Activated CD4-positive, alpha-beta T cell treated with anti-CD3 and anti-CD28 coated beads for 36 hours (primary cell): ENCODE measurements at places on chromosomes 6 and 20.

GRCh38 chr20:59221707-59222252, 58.2 kb downstream of the ZNF831 start:
- DNase-seq: no peak

- DNase-seq: no peak
Measured at GRCh38 chr6:20927130-20927860, 393.0 kb downstream of the CDKAL1 start.

DNA sequence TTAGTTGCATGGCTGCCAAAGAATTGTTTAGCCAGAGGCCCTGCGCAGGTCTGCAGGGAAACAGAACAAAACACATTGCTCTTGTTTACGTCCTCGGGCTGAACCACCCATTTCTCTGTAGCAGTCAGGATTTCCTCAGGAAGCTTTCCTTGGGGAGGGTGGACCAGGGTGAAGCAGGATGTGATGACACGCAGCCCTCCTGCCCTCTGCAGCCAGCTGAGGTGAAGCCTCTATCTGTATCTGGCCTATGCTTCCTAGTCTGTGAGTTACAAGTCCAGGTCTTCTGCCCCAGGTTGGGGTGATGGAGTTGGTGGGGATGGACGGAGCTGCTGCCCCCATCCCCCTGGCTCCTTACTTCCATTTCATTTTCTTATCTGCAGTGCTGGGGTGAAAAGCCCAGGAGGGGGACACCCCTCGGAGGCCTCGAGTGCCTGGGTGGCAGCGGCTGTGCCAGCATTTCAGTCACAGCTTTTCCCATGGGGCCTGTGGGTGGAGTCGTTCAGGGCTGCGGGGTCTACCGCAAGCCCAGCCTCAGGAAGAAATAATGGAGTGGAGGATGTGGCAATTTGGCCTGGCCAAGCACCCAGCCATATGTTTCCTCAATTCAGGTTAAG, 24.9 kb downstream of the SASH1 start:
- DNase-seq: peak; percentile 4

GRCh38 chr20:12762725-12763124, 246.0 kb upstream of the SPTLC3 start:
- no peak for DNase-seq

GRCh38 chr6:132725947-132726607, 12.2 kb upstream of the VNN1 start:
- DNase-seq: no peak

- DNase-seq: no peak
Measured at GRCh38 chr20:46035713-46036112, 6.7 kb downstream of the SLC12A5 start.

GRCh38 chr20:11144114-11144950, 470.5 kb upstream of the JAG1 start:
- no peak for DNase-seq

- no peak for DNase-seq
Measured at GRCh38 chr20:55880361-55880760, 125.0 kb downstream of the CBLN4 start.

GRCh38 chr20:43408848-43409576, 48.7 kb upstream of the SRSF6 start:
- peak; percentile 25 for DNase-seq

DNA sequence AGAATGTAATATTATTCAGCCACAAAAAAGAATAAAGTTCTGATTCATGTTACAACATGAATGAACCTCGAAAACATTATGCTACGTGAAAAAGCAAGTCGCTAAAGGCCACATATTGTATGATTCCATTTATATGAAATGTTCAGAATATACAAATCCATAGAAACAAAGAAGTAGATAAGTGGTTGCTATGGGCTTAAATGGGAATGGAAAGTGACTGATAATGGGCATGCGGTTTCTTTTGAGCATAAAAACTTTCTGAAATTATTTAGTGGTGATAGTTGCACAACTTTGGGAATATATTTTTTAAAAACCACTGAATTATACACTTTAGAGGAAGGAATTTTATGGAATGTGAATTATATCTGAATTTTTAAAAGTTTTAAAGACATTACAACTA, 33.4 kb upstream of the TCP11 start:
- no peak for DNase-seq

- DNase-seq: peak; percentile 59
Measured at GRCh38 chr6:35370124-35370741, 27.9 kb downstream of the PPARD start.

DNA sequence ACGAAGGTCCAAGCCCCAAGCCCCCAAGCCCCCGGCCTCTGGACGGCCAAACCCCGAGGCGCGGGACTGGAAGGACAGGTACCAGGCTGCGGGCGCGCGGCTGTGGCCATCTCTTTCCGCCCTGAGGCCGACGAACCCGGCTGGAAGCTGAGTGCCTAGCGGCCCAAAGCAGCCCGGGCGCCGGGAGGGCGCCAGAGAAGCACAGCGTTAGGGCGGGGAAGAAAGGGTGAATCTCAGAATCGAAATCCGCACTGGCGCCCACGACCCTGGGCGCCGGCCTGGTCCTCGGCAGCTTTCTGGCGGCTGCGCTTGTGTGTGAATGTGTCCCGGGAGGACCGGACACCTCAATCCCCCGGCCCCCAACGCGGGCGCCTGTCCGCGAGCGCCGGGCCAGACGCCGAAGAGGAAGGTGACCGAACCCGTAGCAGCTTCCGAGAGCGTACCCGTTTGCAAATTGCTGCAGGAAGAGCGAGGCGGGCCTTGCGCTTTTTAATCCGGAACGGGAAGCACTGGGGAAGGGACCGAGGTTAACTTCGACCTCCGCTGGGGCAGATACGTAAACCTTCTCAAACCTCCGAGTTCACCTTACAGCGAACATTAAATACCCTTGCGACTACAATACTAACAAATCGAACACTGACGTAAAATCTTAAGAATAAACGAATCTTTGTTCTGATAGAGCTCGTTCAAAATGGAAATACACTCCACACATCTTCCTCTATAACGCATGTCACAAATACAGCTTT, 2.9 kb downstream of the NRN1 start:
- peak; percentile 62 for DNase-seq

DNA sequence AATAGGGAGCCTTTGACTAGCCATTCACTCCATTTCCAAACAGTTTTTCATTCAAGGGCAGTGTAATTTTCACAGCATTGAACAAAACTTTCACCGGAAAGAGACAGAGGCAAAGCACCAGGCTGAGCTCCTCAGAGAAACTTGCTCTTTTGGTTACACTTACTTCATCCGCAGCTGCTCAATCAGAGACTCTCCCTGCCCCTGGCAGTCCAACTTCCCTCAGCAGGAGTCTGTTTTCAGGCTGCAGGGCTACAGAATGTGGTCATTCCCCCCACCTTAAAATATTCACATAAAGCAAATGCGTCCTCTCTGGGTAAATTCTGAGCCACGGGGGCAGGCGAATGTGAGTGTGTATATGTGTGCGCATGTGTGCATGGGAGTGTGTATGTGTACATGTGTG, 70.0 kb upstream of the ZNF133 start:
- no peak for DNase-seq
